Large intestine (tissue), 12 donors: ENCODE measurements at places on chromosomes 4 and X. TPM values are rescaled to one million over a fixed set of nuclear protein-coding genes. Genes with fewer than 3 reads are reported as not detected.
A peak's percentile ranks its signal among the peaks of the same experiment; 100 is the strongest.

Gene CT83
- polyA plus RNA-seq, result not detected

Gene SOX3
- polyA plus RNA-seq, result not detected

Gene PLAC8
- 114 TPM for polyA plus RNA-seq

Gene CXorf65
- 1.1 TPM for polyA plus RNA-seq

Gene TRPC5OS
- not detected for polyA plus RNA-seq

Gene PPP4R3C
- polyA plus RNA-seq, result not detected

Gene ARMCX2
- polyA plus RNA-seq, result 39.7 TPM

Gene AR
- 0.45 TPM for polyA plus RNA-seq

DNA sequence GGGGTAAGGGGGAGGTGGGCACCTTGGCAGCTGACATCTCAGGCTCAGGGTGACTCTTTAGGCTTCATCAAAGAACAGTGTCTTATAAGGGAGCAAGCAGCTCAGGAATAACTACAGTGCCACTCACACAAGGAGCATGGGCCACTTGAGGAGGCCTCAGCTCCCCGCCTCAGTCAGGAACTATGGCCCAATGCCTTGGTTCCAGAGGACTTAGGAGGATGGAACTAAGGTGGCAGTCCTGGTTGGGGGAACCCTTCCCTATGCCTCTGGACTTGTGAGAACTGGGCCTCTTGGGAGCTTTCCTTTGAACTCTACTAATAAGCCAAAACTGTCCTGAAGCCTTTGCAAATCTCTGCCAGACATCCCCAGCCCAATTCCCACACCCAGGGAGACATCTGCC, 160.6 kb downstream of the EFNB1 start:
- DNase-seq, result no peak

- DNase-seq, result peak; percentile 22
Measured at GRCh38 chr4:16516796-16517439, 290.6 kb upstream of the TAPT1 start.

GRCh38 chrX:154021131-154021611, 1.5 kb upstream of the IRAK1 start:
- no peak for DNase-seq

DNA sequence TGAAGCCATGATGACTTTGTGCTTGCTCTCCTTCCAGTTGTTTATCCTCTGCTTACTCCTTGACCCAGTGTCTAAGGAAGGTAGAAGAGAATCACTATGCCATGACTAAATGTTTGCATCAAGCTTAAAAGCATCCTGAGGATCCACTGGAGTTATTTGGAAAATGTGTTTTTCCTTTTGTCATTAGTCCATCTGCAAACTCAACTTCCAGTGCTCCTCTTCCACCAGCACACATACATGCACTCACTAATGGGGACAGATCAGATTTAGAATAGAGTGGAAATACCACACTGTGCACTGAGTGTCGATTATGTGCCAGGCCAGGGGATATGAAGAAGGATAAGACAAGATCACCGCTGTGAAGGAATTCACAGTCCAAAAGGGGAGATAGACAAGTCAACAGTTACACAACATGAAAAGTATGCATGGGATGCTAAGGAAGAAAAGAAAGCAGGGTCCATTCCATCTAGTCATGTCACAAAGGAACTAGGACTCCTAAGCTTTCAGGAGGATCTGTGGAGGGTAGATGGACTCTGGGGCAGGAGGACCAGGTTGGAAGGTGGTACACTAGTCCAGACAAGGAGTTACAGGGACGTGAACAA, 1.9 kb downstream of the OCIAD2 start:
- no peak for DNase-seq

DNA sequence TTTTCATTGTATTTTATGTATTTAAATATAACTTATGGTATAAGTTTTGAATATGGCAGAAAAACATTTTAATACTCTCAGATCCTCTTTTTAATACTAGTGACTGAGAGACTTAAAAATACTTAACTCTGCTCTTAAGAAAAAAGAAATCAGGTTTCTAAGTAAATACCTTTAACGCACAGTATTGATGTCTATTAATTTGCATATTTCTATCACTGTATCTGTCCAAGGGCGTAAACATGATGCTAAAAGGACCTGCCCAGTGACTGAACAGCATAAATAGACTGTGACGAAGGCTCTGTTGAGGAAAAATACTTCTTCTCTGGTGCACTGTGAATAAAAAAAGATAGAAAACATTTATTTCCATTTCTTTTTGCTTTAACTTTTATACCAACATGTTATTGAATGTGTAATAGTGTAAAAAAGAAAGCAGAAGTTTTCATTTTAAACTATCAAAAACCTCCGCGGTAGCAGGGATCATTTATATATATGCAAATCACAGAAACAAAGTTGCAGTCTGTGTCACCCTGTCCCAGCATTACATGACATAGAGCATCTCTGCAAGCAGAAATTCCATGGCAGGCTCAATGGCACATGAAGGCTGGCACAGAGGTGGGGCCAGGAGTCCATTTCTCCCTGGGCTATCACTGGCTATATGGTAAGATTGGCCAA, 75.4 kb downstream of the ZAR1 start:
- DNase-seq, result no peak

GRCh38 chrX:107825698-107826237, at the start of gene MID2:
Gene MID2, plus strand, starts transcription at chrX:107825866. Its CDS starts 561 bp downstream, at chrX:107826427.
- peak; percentile 76 for DNase-seq

DNA sequence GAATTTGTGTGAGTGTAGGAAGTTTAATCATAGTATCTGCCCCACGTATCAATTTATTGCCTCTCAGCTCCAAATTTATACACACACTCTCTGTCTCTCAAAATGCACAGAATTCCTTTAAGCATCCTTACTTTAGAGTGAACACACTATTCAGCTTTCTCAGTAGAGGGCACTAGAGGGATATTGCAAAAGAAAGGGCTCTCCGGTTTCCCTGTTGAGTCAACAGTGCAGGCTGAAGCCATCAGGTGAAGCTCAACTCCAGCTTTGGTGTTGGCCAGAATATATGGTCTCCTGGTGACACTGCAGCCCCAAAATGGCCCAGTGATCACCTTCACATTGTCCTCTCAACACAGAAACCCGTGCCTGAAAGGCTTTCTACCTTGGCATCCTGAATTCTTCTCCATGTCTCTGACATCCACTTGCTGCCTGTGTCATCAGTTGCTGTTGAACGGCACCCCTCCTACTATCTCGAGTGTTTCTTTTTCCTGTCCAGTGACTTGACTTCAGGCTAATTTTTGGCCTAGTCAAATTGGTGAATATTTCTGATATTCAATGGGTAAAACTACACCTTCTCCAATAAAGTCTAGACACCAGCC, 670.5 kb downstream of the GABRG1 start:
- DNase-seq, result peak; percentile 10

DNA sequence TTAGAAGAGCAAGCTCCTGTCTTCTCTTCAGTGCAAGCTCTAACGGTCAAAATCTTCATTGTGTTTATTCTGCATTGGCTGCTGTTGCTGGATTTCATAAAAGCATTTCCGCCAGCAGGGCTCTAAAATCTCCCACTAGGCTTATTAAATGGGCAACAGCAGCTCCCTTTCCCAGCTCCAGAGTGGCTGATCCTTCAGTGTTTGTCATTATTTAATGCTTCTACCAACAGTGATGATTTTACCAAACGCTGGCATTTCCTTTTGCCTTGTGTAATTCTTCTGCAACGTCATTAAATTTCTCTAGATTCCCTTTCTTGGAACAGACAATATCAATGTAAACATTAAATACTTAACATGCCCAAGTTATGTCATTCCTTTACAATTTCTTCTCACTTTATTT, 20.1 kb downstream of the SLC7A11 start:
- no peak for DNase-seq

- no peak for DNase-seq
Measured at GRCh38 chr4:142509881-142510280, 336.2 kb downstream of the INPP4B start.

DNA sequence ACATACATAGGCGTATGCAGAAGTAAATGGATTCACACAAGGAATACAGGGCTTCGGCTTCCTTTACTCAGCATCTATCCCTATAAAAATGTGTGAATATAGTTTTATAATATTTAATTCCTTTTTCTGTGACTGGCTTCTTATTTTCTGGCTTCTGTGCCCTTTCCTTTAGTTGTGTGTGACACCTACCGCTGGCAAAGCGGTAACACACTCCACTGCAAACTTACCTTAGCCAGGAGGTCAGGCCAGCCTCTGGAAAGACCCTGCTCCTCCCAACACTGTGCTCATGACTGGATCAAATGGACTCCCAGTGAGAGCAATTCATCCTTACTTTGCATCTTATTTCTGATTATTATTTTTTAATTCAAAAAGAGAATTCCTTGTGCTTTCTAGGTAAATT, 244.2 kb downstream of the ANK2 start:
- no peak for DNase-seq

GRCh38 chr4:102759831-102760644, 730 bp downstream of the MANBA start:
- DNase-seq, result peak; percentile 77

- peak; percentile 49 for DNase-seq
Measured at GRCh38 chrX:43656005-43656494, at the start of gene MAOA. Gene MAOA, plus strand, starts transcription at chrX:43656299. Its CDS starts 43 bp downstream, at chrX:43656342.

GRCh38 chrX:23503835-23504539, 163.3 kb upstream of the PRDX4 start:
- peak; percentile 43 for DNase-seq

DNA sequence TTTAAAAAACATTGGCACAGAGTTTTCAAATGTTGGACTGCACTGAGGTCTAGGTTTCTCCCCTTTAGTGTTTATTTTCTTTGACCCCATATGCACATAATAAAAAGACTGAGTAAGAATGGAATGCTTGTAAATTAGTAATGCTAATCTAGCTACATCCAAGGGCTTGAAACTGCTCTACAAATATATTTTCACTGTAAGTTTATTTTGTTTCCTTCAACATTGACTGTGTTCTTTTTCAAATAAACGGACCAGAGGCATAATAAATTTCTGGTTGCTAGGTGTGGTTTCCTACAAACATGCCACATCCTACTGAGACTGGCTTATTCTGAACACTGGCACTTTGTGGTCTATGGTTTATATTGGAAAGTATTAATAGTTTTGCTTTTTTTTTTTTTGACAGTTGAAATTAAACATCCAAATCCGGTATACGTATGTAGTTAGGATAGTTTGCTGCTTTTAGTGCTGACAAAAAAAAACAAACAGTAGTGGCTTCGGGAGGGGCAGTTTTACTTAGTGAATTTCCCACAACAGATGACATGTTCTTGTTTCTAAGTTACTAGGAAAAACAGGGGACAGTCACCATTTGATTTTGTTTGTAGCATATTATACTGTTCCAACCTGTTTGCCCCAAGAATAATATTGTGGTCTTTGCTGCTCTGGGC, 13.2 kb downstream of the CA5B start:
- peak; percentile 21 for DNase-seq

DNA sequence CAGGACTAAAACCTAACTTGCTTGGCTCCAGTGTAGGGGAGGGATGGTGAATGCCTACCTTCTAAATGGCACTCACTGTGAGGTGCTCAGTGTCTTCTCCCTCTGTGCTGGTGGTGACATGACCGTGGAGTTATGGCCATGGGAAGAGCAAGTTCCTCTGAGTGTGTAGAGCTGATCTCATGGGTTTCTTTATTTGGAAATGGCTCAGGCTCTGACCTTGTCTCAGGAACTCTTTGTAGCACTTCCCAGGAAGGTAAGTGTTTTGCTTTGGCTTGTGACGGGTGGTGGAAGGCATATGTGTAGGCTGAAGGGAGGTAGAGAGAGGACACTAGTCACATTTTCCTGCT, 6.4 kb downstream of the MSN start:
- DNase-seq, result no peak

DNA sequence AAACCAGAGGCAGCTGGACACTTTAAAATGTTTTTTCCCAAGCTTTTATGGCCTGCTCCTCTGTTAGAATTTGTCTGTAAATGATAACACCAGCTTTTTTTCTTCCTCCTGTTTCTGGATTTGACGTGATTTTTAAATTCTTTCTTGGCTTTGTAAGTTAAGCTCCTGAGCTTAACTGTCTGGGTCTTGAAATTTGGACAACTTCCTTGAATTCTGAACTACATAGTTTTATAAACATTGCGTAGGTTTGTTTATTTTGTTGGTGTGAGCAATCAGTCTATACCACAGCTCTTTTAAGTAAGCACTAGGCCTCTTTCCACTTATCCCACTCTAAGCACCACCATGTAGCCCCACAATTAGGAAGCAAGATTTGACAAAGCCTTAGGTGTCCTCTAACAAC, 144.4 kb upstream of the GUCY1A1 start:
- DNase-seq, result no peak

DNA sequence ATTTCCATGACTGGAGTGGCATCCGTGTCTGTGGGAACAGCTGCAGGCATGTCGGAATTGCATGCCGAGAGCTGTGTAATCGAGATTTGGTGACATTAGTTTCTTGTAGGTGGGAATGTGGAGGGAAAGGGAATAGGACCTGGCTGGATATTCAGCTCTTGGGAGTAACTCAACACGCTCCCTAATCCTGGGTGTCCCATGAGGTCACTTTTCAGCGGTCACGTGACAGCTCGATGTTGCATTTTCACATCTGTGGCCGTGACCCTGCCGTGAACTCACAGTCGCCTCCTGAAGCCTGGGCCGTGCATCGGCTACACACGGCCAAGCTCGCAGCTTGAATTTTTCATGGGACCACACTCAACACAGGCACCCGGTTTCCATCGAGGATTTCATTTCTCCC, 25.8 kb upstream of the PSAPL1 start:
- no peak for DNase-seq

DNA sequence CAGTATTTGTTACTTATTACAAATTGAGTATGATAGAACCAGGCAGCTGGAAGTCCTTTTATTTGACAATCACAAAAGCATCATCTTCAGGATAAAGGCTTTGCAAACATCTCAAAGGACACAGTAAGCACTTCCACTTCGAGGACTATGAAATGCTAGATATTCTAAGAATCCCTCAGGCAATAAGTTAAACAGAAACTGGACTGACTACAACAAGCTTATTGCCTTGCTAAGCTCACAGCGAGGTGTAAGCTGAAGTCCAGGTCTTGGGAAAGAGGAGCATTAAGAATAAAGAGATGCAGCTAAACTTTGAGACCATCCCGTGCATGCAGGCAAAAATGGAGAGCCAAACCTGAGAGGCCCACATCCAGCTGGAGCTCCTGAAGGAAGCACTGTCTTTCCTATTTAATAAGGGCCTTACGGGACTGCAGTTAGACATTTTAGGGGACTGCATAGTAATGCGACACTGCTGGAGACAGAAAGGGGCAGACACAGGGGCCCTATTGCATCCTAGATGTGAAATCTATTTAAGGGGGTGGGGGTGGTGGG, 38.7 kb downstream of the DCHS2 start:
- DNase-seq, result no peak

DNA sequence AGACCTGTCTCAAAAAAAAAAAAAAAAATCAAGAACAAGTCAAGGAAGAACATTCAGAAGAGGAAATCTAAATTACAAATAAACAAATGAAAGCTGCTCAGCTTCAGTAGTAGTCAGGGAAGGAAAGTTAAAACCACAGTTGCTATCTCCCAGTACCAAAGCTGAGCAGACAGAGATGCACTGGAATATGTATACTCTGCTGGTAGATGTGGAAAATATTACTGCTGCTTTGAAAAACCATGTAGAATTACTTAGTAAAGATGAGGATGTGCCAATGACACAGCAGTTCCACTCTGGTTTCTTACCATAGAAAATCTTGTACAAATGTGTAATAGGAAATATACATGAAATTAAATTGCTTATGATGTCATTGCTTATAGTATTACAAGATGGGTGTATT, 25.1 kb upstream of the PRKX start:
- no peak for DNase-seq

GRCh38 chr4:153409924-153410501, 56.1 kb upstream of the TMEM131L start:
- DNase-seq, result no peak

GRCh38 chrX:24647257-24648058, at the start of gene PCYT1B:
Gene PCYT1B, minus strand, starts transcription at chrX:24647347. Its CDS starts 242 bp downstream, at chrX:24647105.
- DNase-seq, result peak; percentile 54
